ENCODE measurements at places on chromosomes 6 and 20.

GRCh38 chr6:152232501-152233151, 404.5 kb downstream of the SYNE1 start:
- peak; percentile 66 for DNase-seq

GRCh38 chr6:52546192-52546591, 30.7 kb downstream of the TRAM2 start:
- DNase-seq: no peak

DNA sequence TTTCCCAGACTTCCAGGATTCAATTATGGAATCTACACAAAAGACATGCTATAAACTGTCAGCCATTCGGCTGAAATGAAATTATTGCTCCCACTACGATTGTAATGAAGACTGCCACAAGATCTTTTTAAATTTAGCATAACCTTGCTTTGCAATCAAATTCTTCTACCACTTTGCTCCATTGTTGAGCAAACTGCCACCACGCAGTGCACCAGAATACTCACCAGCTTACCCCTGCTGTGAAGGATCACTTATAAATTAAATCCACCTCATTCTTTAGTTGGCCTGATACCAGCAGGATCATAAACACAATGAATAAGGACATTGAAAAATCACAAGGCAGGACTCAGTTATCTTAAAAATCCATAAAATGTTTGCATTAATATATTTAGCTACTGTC, 151.8 kb upstream of the PRND start:
- no peak for DNase-seq

DNA sequence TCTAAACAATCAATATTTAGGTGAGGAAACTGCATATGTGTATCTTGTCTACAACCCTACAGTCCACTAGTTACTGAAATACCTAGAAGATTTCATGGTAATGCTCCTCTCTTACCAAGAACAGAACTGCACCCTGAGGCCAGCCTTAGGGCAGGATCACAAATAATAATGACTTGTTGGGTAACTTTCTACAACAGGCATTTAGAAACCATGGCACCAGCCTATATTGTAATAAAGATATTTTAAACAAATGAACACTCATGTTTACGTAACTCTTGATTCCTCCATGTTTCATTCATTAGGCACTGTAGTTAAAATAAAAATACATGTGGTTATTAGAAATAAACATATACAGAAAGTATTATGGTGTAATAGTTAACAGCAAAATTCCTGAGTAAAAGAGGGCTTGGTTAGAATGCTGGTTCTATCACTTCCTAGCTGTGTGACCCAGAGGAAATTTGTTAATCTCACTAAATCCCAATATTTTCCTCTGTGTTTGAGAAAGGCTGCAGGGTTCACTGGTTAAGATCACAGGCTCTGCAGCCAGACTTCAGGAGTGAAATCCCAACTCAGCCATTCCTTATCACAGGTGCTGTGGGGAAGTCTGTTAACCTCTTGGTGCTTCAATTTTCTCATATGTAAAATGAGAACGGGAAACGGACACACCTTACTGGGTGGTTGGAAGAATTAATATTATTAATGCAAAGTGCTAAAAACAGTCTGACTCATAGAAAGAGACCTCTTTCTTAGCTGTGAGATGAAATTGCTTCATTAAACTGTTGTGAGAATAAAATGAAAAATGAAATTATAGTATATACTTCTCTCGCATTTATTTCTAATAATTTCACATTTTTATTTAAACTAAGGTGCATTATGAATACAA, 8.5 kb downstream of the HMGN3 start:
- no peak for DNase-seq

Measured in activated CD4-positive, alpha-beta T cell treated with anti-CD3 and anti-CD28 coated beads, Interleukin-2, amount 10 ng/mL, durations not matched to agents 24 days and 14 days (primary cell).